ENCODE measurements at places on chromosomes 4 and X.

DNA sequence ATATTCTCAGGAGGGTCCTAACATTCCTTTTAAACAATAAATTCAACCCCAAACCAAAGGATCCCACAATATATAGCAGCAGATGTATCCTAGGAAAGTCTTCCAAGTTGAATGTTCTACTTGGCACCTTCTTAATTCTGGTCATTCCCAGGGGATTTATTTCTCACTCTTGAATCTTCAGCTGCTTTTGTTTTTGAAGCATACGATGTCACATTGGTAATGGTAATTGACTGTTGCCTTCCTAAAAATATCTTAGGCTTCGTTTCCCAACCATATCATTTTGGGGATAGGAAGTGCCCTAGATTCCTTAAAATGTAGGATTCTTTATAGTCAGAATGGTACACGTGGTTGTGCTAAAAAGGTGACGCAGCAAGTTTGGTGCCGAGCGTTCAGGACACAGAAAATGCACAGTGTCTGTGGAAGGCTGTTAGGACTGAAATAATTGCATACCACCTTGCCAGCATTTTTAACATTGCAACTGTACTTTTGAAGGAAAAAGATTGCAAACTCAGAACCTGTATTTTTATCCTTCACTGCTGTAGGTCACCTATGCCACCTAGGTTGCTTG lies 8.1 kb downstream of the SNX25 start:
- no peak for DNase-seq

DNA sequence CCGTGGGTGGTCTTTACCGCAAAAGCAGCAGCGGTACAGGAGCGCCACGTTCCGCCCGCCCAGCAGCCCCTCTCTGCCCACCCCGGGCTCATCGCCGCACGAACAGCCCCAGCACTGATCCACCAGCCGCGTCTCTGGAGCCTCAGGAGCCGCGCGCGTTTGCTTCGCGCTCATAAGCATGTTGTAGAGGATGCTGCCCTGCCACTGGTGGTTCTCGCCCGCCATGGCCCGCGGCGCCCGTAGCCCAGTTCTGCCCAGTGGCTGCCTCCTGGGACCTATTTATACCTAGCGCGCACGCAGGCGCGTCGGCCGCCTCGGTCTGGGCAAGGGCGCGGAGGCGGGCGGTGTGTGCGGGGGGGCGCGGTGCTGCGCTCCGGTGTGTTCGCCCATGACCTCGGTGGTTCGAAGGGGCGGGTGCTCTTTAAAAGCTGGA lies at the start of gene NR0B1:
Gene NR0B1 (minus strand): TSS at position 252 of the 433 bp plus-strand sequence. CDS start 27 bp downstream, at position 225.
- no peak for DNase-seq

DNA sequence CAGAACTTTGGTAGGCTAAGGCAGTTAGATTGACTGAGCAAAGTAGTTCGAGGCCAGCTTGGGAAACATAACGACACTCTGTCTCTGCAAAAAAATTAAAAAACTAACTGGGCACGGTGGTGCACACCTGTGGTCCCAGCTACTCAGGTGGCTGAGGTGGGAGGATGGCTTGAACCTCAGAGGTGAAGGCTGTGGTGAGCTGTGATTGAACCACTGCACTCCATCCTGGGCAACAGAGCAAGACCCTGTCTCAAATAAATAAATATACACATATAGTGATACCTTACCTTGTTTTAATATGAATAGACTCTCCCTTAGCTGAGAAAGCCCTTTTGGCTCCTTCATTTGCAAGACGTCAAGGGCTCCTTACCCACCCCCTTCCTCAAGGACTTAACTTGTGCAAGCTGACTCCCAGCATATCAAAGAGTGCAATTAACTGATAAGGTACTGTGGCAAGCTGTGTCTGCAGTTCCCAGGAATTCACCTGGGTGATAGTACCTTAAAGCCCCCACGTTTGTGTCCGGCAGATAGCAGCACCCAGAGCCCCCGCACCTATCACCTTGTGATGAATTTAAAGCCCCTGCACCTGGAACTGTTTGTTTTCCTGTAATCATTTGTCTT lies 655.6 kb upstream of the GALNTL6 start:
- DNase-seq, result no peak

GRCh38 chr4:151359576-151359975 lies 34.2 kb upstream of the SH3D19 start:
- DNase-seq, result no peak

Data from NCI-H1105 (cell line).